ENCODE measurements at places on chromosomes 4 and X.

GRCh38 chr4:95186666-95187065 lies 362.1 kb downstream of the UNC5C start:
- DNase-seq: no peak

DNA sequence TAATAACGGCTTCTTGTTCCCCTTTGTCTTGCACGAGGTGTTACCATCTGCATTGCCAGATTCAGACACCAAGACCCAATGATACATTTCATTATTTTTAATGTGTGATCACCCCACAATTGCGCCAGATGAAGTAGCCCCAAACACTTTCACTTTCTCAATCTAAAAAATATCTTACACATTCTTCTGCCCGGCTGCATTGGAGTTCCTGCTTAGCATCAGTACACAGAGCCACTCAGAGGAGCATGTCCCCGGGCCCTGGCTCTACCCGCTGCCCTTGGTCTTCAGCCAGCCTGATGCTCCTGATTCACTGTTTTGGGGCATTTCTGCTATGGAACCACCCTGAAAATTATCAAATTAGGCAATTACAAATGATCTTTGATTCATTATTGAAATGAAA lies 66.0 kb upstream of the TENM3 start:
- DNase-seq: no peak

GRCh38 chr4:47641755-47642154 lies 156.7 kb downstream of the ATP10D start:
- DNase-seq: no peak

GRCh38 chr4:64417974-64418373 lies 8.7 kb upstream of the TECRL start:
- DNase-seq: no peak

DNA sequence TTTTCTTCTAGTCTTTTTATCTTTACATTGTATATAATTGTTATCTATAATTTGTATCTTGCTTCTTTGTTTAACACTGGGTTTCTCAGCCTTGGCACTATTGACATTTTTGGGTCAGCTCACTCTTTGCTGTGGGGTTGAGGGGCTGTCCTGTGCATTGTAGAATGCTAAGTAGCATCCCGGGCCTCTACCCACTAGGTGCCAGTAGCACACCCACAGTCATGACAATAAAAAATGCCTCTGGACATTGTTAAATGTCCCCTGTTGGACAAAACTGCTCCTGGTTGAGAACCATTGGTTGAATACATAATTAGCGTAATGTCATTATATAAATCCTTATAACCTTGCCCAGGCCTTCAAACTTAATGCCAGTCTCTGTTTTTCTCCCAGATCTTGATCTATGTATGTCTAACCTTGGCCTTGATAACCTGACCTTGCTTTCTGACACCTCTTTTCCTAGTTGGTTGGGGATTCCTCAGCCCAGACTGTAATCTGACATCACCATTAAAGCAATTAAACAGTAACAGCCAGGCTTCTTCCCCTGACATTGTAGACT lies 46.1 kb downstream of the DCX start:
- DNase-seq: no peak

DNA sequence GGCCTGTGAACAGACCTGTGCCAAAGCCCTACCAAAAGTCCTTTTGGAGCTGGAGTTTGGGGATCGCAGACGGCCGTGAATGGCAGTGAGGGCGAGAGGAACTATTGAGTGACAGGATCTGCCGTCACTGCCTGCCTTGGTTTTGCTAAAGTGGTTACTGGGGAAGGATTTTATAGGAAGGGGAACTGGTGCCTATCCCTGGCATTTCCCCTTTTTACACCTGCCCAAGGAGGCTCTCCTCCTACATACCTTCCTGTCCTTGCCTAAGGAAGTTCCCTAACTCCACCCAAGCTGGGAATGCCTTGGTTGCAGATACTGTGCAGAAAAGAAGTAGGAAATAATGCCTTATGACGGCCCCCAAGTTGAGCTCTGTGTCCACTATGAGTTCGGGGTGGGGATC lies 14.5 kb downstream of the LONRF3 start:
- no peak for DNase-seq

DNA sequence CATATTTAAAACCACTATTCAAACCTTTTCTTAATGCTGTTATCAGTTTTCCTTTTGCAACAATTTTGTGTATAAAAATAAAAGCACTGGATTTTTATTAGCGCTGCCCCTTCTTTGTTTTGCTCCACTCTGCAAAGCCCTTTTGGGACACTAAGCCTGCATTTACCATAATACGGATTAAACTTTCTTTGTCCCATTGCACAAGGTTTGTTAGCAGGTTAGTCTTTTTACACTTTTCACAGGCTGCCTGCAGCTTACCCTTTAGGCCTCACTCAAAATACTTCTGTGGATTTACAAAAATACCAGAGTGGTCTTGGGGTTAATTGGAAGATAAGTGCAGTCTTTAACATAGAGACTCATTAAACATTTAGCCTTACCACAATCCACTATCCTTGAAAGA lies 35.7 kb upstream of the MAB21L2 start:
- DNase-seq: no peak

DNA sequence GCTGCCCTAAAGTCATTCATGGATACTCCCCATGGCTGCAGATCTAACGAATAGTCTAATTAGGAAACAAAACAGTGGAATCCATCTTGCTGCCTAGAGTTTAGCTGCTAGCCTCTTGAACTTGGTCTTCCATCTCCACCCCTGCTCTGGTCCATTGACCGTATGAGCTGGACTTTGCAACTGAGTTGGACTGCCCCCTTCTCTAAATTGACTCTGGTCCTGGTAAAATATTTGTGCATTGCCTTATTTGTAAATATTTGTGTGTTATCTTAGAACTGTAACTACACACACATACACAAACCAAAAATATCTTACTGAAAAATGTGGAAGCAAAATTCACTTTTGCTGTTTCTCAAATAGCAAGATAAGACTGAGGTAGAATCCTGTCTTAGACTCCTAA lies 181.3 kb downstream of the NWD2 start:
- DNase-seq: no peak

GRCh38 chr4:168509786-168510185 lies 12.9 kb downstream of the PALLD start:
- DNase-seq: no peak

- DNase-seq: no peak
These were observed 101.9 kb downstream of the QRFPR start for GRCh38 chr4:121278811-121279368.

- DNase-seq: no peak
These were observed 41.6 kb downstream of the TIGD2 start for GRCh38 chr4:89152972-89153371.

DNA sequence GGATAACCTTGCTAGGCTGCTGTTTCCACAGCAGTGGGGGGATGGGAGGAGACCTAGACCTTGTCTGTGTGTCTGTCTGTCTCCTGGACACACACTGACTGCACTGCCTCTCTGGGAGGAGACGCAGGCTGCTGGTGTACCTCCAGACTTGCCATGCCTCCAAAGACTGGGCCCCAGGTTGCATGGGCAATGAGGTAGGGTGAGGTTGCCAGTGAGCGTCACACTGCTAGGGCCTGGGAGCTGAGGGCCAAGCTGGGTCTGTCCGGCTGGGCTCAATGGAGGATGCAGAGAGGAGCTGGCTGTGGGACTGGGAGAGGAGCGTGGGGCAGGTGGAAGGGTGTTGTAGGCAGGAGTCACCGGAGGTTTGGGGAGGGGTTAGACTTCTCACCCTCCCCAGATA lies 16.6 kb downstream of the MAGED2 start:
- no peak for DNase-seq

DNA sequence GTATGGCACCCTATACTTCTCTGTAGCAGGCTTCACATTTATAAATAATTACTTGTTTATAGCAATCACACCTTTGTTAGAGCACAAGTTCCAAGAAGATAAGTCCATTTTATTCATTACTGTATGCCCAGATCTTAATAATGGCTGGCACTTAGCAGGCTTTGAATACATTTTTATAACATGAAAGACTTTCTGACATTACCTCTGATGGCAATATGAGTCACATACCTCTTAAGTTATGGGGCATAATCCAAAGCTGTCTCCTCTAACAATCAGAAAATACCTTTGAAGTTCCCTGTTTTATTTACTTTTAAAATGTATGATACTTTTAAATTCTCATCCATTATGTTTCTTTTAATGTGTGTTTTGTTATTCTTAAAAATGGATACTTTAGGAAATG lies 12.2 kb downstream of the SCRG1 start:
- no peak for DNase-seq

DNA sequence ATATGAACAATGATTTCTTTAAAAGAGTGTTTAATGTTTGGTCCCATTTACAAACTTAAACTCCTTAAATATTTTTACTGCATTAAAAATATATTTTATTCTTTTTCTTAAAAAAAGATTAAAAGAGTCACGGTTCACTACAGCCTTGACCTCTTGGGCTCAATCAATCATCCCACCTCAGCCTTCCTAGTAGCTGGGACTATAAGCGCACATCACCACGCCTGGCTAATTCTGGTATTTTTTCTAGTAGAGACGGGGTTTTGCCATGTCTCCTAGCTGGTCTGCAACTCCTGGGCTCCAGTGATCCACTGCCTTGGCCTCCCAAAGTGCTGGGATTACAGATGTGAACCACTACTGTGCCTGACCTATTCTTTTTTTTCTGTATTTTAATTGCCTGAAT lies 104.7 kb upstream of the TLR2 start:
- DNase-seq: no peak

GRCh38 chr4:7470522-7471128 lies 35.9 kb upstream of the PSAPL1 start:
- no peak for DNase-seq

DNA sequence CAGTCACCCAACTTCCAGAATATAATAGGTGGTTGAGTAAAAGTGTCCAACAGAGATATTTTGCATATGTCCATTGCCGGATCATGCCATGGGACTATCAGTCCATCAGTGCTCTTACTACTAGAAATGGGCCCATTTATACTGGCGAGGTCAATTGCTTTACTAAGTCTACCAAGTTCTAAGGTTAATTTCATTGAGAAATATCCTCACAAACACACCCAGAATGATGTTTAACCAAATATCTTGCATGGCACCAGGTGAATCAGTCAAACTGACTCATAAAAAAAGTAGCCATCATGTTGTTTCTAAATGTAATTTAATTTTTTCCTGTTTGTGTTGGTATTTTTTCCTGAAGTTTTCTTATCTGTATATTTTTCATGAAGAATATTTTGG lies 1217.0 kb downstream of the RAPGEF2 start:
- DNase-seq: no peak

DNA sequence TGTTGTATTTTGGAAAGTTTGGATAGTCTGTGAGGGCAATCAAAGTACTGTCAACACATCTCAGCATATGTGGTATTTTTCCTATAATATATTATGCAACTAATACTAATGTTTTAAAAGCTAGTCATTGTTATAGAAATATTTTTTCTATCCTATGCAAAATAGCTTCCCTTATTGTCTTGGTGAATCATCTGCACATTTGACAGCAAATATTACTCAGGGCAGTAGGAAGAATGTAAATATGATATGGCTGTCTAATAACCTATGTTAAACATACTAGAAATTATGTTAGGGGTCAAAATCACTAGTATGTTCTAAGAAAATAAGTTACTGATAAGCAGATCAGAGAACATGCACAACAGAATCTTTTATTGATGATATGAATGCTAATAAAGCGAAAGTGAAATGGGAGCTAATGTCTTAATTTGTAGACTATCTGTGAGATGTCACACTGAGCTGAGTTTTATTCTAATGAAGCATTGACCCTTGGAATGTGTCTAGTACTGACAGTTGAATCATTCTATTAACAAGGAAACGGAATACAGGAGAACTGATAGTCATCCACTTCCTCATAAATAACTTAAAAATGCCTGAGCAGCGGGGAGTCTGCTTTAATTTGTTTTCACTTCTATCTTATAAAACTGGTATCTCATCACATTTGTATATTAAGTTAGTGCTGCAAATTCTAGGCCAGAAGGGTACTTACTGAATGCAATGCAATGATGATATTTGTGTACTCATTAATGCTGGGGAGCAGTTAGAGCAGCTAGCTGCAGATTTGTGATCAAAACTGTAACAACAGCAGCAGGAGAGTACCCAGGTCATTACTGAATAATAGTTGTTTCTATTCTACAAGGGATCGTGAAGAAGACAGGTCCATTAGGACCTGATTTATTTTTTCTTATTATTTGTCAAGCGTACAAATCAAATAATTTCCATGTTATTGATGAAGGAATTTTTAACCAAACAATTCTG lies 440.3 kb upstream of the AADAT start:
- no peak for DNase-seq

DNA sequence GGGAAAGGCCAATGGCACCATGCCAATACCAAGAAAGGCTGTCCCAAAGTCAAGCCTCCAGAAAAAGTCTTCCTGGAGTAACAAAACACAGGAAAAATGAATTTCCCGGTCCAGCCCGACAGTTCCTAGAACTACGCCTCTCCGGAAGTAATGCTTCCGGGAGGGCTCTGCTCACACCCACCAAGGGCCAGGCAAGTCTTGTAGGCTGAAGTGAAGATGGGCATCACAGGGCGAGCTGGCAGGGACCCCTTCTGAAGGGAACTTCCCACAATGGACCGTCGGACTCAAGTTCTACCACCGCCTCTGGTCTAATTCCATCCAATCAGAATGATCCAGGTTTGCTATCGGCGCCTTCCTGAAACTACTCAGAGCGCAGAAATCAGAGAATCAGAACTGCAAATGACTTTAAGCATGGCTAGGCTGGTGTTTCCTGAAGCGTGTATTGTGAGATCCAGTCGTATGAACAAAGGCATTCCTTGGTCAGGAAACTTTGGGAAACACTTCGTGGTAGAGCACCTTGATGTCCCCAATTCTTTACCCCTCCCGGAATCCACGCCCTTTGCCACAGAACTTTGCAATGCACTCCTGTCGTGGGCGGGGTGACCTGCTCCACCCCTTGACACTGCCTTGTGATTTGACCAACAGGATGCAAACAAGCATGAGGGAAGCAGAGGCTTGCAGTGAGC lies 127.8 kb downstream of the BCOR start:
- no peak for DNase-seq

GRCh38 chrX:109707319-109707718 lies 25.7 kb downstream of the ACSL4 start:
- no peak for DNase-seq

GRCh38 chr4:8353912-8354453 lies 84.4 kb downstream of the HTRA3 start:
- DNase-seq: no peak

DNA sequence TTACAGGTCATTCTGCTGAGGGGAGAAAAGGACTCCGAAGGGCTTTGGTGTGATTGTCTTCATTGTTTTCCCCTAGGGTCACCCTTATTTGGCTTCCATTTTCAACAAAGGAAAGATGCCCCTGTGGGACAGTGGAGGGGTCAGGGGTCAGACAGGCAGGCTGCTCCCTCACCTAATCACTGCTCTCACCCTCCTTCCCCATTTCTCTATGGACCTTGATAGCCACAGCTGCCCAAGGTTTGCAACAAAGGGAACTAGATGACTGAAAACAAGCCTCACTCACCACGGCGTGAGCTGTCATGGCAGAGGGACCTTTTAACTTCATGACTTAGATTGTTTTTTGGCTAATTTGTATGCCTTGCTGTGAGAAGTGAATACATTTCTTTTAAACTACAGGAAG lies 40.7 kb downstream of the C4orf51 start:
- DNase-seq: no peak

GRCh38 chr4:98433691-98434090 lies 172.5 kb downstream of the RAP1GDS1 start:
- DNase-seq: no peak

Data from stimulated activated CD4-positive, alpha-beta T cell treated with anti-CD3 and anti-CD28 coated beads, Interleukin-1b, Interleukin-23, amount 100 ng/mL, for 1 hour (primary cell).